ENCODE measurements at places on chromosomes 13 and 19.

DNA sequence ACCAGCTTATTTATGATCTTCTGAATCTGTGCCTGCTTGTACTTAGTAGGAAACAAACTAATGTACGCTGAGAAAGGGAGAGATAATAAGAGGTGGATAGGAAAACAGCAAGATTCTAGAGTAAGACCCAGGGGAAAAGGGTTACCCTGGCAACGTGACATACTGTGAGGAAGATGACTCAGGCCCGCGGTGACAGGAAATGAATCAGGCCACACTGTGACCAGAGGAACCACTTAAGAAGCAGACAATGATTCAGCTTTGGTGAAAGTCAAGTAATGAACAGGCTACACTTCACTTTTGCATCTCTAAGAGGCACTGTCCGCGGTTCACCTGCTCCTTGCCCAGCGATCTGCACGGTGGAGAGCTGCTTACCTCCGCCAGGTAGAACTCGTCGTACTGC is 158.2 kb downstream of the NALCN start:
- H3K36me3 ChIP-seq: no peaks in the 10 kb centered on the region
- peak; percentile 65 for DNase-seq
- peaks cover 10% of the 10 kb centered on the region for H3K4me1 ChIP-seq
- H3K27ac ChIP-seq: no peak overlapping the region
- no peak overlapping the region for H3K4me3 ChIP-seq

GRCh38 chr13:30711837-30712236 is 23.5 kb upstream of the ALOX5AP start:
- no peak overlapping the region for H3K4me3 ChIP-seq
- no peaks in the 10 kb centered on the region for H3K4me1 ChIP-seq
- H3K27me3 ChIP-seq: no peaks in the 10 kb centered on the region
- H3K27ac ChIP-seq: no peak overlapping the region

GRCh38 chr13:83377491-83377890 is 504.8 kb downstream of the SLITRK1 start:
- no peaks in the 10 kb centered on the region for H3K4me1 ChIP-seq
- H3K27me3 ChIP-seq: no peaks in the 10 kb centered on the region
- H3K36me3 ChIP-seq: no peaks in the 10 kb centered on the region

DNA sequence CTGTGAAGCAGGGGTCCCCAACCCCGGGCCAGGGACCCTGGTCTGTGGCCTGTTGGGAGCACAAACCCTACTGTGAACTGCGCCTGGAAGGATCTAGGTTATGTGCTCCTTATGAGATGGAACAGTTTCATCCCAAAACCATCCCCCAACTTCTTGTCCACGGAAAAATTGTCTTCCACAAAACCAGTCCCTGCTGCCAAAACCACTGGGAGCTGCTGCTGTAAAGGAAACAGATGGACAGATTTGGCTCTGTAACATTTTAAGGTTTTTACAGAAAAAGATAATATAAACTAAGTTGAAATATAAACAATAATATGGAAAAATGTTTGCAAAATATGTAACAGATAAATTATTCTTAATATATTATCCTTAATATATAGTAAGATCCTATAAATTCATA is 73.7 kb downstream of the COG6 start:
- no peak overlapping the region for H3K27ac ChIP-seq
- no peaks in the 10 kb centered on the region for H3K27me3 ChIP-seq
- no peak for DNase-seq
- H3K4me3 ChIP-seq: no peak overlapping the region

- no peak overlapping the region for H3K4me3 ChIP-seq
- no peak for DNase-seq
- H3K27ac ChIP-seq: no peak overlapping the region
- no peaks in the 10 kb centered on the region for H3K36me3 ChIP-seq
These were observed 270.8 kb downstream of the SPRY2 start for GRCh38 chr13:80070024-80070703.

DNA sequence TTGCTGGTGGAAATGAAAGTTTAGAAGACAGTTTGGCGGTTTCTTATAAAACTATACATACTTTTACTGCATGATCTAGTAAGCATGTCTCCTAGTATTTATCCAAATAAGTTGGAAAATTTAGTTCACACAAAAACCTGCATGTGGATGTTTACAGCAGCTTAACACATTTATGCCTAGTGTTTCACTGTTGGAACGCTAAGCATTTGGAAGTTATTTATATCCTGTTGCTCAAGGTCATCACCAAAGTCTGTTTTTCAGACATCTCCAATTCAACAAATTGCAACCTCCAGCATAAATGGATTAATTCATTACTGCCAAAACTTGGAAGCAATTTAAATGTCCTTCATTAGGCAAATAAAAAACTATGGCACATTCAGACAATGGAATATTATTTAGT is 461.8 kb downstream of the SUCLA2 start:
- DNase-seq: no peak
- no peaks in the 10 kb centered on the region for H3K36me3 ChIP-seq
- H3K27ac ChIP-seq: no peak overlapping the region
- H3K4me1 ChIP-seq: no peaks in the 10 kb centered on the region
- H3K27me3 ChIP-seq: no peaks in the 10 kb centered on the region

DNA sequence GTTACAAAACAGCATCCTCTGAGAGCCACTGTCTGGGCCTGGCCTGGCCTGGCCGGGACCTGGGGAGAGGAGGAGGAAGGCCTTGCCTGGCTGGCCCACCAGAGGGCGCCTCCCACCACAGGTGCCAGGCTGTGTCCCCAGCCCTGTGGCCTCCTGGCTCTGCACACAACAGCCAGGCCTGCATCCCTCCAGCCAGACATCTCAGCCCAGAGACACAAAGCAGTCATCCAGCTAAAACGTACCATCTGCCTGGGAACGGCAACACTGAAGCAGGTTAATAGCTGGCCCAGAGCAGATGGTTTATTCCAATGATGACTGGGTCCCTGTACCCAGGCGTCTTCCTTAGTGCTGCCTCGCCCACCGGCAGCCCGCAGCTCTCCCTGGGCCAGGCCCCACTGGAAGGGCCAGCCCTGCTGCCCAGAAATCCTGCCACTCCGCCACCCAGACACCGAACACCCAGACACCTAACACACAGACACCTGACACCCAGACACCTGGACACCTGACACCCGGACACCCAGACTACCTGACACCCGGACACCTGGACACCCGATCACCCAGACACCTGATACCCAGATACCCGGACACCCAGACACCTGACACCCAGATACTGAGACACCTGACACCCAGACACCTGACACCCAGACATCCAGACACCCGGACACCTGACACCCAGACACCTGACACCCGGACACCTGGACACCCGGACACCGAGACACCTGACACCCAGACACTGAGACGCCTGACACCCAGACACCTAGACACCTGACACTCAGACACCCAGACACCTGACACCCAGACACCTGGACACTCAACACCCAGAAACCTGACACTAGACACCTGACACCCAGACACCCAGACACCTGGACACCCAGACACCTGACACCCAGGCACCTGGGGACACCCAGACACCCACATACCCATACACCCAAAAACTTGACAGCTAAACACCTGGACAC is 20.1 kb downstream of the C19orf12 start:
- no peaks in the 10 kb centered on the region for H3K4me1 ChIP-seq
- H3K36me3 ChIP-seq: peaks cover 3% of the 10 kb centered on the region
- no peak overlapping the region for H3K27ac ChIP-seq
- H3K27me3 ChIP-seq: no peaks in the 10 kb centered on the region

GRCh38 chr13:102960959-102961358 is 105.3 kb downstream of the SLC10A2 start:
- H3K4me1 ChIP-seq: no peaks in the 10 kb centered on the region
- H3K27ac ChIP-seq: no peak overlapping the region
- H3K36me3 ChIP-seq: no peaks in the 10 kb centered on the region
- DNase-seq: no peak
- H3K27me3 ChIP-seq: peaks cover 17% of the 10 kb centered on the region

All from DND-41 (cell line).